HEK293T (cell line): ENCODE measurements at places on chromosomes 4 and X.

- DNase-seq: no peak
Observed at GRCh38 chr4:187598196-187598595, 397.4 kb upstream of the ZFP42 start.

GRCh38 chrX:72430405-72430968 lies 124.8 kb upstream of the CITED1 start:
- DNase-seq: no peak

DNA sequence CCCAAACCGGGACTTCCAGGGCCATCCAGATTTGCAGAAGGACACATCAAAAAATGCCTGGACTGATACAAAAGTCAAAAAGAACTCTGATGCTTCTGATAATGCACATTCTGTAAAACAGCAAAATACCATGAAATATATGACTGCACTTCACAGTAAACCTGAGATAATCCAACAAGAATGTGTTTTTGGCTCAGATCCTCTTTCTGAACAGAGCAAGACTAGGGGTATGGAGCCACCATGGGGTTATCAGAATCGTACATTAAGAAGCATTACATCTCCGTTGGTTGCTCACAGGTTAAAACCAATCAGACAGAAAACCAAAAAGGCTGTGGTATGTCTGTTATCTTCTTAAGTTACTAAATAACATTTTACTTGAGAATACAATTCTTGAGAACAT lies 9.2 kb downstream of the PLK4 start:
- DNase-seq: no peak

GRCh38 chr4:10077483-10078335 lies 38.9 kb downstream of the WDR1 start:
- no peak for DNase-seq

- no peak for DNase-seq
Observed at GRCh38 chr4:113555868-113556267, 205.7 kb downstream of the CAMK2D start.
